ENCODE measurements at places on chromosomes 5 and 9. TPM values are rescaled to one million over a fixed set of nuclear protein-coding genes. Genes with fewer than 3 reads are reported as not detected.

DNA sequence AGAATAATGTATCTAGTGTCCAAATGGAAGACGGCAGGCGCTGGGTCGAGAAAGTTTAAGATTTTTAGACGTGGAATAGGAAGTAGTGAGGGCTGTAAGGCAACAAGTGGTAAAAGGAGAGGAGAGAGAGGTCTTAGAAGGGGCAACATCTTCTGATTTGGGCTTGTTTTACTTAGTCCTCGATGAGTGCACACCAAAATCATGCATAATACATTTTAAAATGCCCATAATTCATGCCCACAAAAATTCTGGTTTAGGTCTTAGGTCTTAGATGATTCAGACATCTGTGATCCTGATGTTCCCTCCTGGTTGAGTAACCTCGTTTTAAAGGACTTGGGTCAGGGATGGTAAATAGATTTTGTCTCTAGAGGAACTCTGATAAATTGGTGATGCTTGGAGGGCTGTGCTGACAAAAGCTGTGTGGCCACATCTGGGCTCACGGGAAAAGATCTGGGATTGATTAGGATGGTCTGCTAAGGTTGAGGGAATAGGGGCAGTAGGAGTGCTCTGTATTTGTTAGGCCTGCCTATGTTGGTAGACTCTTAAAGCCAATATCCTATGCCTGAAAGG lies 476.3 kb downstream of the CCDC171 start:
- no peak overlapping the region for H3K4me3 ChIP-seq
- no peaks in the 10 kb centered on the region for H3K36me3 ChIP-seq
- H3K4me1 ChIP-seq: peaks cover 3% of the 10 kb centered on the region
- no peak overlapping the region for H3K27ac ChIP-seq

DNA sequence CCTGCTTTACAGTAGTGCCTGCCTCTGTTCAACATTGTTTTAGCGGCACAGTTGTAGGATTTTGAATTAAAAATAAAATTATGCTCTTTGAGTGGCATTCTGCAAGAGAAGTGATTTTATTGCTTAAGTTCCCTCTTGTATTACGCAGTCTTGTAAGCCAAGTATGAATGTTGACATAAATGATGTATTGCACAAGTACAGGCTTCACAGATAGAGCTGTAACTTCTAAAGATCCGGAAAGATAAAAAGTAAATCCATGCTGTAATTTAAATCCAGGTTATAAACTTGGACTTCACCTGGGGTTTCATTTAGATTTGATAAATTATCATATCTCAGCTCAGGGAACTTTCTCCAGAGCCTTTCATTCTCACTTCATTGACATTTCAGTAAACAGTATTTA lies 1114.7 kb downstream of the PTPRD start:
- H3K4me1 ChIP-seq: no peaks in the 10 kb centered on the region
- no peaks in the 10 kb centered on the region for H3K27me3 ChIP-seq
- no peak overlapping the region for H3K27ac ChIP-seq
- no peak for DNase-seq
- H3K4me3 ChIP-seq: no peak overlapping the region

Gene PITX1
- total RNA-seq: 2.7 TPM

DNA sequence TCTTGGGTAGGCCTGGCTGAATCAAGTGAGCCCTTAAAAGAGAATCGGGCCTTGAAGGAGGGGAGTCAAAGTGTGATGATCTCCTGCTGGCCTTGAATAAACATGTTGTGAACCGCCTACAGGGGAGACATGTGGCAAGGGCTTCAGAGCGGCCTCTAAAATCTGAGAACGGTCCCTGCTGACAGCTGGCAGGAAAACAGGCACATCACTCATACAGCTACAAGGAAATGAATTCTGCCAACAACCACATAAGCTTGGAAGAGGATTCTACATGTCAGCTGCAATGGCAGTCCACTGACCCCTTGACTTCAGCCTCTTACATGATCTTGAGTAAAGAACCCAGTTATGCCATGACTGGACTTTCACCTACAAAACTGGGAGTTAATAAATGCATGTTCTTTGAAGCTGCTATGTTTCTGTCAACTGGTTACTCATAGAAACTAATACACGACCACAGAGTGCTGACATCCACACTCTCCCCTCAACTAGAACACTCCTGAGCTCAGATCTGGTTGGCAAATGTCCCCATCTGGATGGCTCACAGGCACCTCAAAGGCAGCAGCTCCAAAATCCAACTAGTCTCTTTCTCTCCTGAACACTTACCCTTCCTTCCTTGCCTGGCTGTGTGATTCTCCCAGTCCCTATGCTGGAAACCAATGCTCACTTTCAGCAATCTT lies 333.1 kb downstream of the ASTN2 start:
- H3K4me1 ChIP-seq: no peaks in the 10 kb centered on the region
- DNase-seq: no peak
- H3K4me3 ChIP-seq: no peak overlapping the region
- H3K27ac ChIP-seq: no peak overlapping the region
- no peaks in the 10 kb centered on the region for H3K27me3 ChIP-seq

DNA sequence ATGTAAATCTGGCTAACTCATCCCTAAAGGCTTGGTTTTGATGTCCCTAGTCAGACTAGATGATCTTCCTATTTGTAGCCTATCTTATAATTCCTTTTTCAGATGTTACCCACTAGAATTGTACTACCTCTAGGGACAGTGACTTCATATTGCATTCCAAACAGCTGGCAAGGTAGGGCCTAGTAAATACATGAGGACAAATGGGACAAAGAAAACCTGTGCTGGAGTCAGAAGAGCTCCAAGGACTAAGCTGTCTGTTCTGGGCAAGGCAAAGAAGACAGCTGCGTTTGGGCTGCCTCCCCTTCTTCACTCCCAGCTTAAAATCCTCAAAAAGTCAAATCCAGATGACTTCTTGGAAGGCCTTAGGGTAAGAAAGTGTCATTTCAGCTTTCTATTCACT lies 10.0 kb downstream of the DMXL1 start:
- H3K4me3 ChIP-seq: no peak overlapping the region
- no peak overlapping the region for H3K27ac ChIP-seq
- H3K36me3 ChIP-seq: no peaks in the 10 kb centered on the region
- DNase-seq: no peak
- H3K27me3 ChIP-seq: no peaks in the 10 kb centered on the region
- H3K4me1 ChIP-seq: peaks cover 5% of the 10 kb centered on the region

DNA sequence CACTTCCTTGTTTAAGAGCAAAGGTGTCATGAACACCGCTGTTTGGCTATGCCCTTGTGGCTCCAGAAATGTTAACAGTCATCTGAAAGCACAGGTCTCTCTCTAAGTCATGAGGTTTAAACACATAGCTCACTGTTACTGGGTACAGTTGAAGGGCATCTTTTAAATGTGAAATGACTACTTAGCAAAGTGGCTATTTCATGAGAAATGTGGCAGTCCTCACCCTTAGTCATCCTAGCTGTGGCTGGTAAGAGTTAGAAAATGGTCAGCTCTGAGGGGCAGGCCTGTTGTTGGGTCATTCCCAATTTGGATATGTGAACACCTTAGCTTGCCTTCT lies 24.2 kb upstream of the TMEM171 start:
- H3K4me1 ChIP-seq: no peaks in the 10 kb centered on the region
- no peaks in the 10 kb centered on the region for H3K27me3 ChIP-seq
- H3K4me3 ChIP-seq: no peak overlapping the region

DNA sequence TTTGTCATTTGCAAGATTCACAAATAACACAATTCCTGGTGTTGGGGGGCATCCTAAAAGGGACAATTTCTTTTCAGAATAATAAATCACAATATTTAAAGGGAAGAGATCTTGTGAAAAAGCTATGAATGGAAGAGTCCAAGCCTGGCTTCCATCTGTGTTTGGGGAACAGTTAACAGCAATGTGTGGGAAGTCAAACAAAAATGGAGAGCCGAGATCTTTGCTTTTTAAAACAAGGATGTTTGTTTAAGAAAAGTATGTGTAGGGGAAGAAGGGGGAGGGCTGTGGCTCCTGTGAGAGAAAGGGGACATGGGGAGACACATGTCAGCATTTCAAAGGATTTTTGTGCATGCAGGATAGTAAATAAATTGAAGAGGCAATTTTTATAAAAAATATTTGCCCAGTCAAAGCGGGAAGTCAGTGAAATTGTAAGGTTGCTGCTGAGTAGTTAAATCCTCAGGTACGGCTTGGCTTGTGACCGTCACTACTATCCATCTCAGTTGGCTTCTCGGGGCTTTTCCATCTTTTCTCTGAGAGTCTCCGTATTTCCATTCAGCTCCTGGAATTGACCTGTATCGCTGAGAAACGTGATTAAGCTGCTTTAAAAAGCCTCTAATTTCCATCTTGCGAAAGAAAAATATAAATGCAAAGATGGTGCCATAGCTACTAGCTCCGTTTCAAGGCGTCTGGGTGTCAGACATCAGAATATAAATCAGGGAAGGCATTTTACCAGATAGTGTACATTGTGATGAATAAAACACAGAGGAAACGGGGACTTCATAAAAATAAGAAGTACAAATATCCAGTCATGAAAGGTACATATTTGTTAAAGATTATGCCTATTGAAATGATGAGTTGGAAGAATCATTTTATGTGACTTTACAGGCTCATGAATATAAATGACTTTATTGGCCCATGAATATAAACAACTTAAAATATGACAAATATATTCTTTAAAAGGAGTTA lies 52.9 kb upstream of the VCAN start:
- no peak overlapping the region for H3K4me3 ChIP-seq
- H3K36me3 ChIP-seq: no peaks in the 10 kb centered on the region
- H3K27ac ChIP-seq: no peak overlapping the region
- no peaks in the 10 kb centered on the region for H3K27me3 ChIP-seq

- DNase-seq: no peak
- no peak overlapping the region for H3K27ac ChIP-seq
- H3K36me3 ChIP-seq: no peaks in the 10 kb centered on the region
- no peaks in the 10 kb centered on the region for H3K27me3 ChIP-seq
- H3K4me1 ChIP-seq: no peaks in the 10 kb centered on the region
- no peak overlapping the region for H3K4me3 ChIP-seq
These were observed 28.0 kb upstream of the DAP start for GRCh38 chr5:10789021-10789420.

DNA sequence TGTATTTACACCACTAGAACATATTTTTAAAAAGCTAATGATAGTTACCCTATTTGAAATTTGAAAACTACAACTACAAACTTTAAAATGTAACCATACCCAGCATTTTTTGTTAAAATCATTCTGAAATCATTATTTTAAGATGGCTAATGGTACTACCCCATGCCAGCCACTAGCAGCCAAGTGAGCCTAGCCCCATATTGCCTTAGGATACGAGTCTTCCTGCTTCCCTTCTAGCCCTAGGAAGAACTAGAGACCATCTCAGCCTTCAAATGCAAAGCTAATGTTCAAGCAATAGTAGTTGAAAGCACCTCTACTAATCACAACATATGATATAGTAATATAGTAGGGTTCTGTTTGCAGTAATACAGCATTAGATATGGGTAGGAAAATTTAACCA lies 24.0 kb upstream of the VCAN start:
- H3K36me3 ChIP-seq: no peaks in the 10 kb centered on the region
- H3K27ac ChIP-seq: no peak overlapping the region
- H3K4me3 ChIP-seq: no peak overlapping the region
- no peaks in the 10 kb centered on the region for H3K27me3 ChIP-seq
- H3K4me1 ChIP-seq: no peaks in the 10 kb centered on the region

DNA sequence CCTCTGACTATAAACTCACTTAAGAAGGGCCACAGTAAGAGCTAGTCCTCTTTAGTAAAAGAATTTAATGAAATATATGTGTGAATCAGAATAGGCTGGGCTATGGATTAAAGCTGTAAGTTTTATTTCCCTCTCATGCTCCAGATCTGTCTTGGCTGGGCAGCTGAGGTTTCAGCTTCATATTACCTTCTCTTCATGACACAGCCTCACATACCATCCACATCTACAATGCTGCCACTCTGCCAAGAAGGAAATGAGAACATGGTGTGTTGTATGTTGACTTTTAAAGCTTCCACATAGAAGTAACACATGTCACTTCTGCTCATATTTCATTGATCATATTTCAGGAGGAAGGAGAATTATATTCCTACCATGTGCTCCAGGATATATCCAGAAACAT lies 776.0 kb upstream of the ACO1 start:
- no peak for DNase-seq
- no peak overlapping the region for H3K27ac ChIP-seq

GRCh38 chr9:61670616-61671015 lies 480.8 kb downstream of the SPATA31A7 start:
- H3K36me3 ChIP-seq: no peaks in the 10 kb centered on the region
- no peaks in the 10 kb centered on the region for H3K4me1 ChIP-seq
- H3K27ac ChIP-seq: no peak overlapping the region
- no peaks in the 10 kb centered on the region for H3K27me3 ChIP-seq
- H3K4me3 ChIP-seq: no peak overlapping the region

Gene CCL19
- not detected for total RNA-seq

Gene ZNG1C
- 32.6 TPM for total RNA-seq

Gene TMOD1
- total RNA-seq: 6.1 TPM

DNA sequence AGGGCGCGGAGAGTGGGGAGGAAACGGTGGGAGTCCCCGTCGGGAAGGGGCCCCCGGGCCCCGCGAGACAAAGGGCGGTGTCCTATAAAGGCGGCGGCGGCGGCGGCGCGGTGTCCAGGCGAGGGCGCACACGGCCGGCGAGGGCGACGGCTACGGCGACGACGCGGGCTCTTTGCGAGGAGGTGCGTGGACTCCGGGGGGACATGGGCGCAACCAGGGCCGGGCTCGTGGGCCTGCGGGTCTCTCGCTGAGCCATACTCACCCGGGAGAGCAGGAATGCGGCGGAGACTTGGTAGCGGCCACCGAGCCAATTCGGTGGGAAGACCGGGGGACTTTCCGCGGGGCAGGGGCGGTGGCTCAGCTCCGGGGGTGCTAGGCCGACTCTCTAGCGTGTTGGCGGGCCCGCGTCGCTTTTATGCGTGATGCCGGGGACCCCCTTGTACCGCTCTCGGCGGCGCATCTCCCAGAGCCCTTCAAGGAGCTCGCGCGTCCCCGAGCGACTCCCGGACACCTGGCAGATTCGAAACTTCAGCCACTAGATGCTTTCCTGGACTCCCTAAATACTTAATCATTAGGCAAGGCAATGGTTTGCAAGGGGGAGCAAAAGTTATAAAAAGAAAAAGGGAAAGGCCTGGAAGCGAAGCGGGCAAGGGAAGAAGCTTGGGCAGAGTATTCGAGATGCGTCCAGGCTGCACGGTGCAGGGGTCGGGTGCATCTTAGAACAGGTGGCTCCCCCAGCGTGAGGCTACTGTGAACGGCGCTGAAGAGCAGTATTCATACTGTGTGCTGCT lies 5.9 kb upstream of the TAL2 start:
- DNase-seq: peak; percentile 71
- H3K36me3 ChIP-seq: no peaks in the 10 kb centered on the region
- no peak overlapping the region for H3K27ac ChIP-seq

DNA sequence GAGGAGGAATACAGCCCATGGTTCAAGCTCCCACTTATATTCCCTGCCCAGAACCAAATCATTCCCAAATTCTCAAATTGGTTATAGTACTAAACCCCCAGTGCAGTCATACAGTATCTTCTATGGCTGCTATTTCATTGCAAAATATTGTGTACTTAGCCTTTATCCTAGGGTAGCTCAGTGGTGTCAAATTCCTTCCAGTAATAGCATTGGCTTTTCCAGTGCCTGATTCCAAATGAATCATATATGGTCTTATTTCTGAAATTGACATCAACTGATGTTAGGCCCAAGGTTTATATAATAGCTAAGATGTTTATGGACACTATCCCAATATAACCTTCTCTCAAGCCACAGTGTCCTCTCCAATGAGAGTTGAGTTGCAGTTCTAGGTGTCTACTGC lies 256.7 kb downstream of the NDUFS4 start:
- no peaks in the 10 kb centered on the region for H3K36me3 ChIP-seq
- H3K4me3 ChIP-seq: no peak overlapping the region
- no peaks in the 10 kb centered on the region for H3K27me3 ChIP-seq
- H3K4me1 ChIP-seq: no peaks in the 10 kb centered on the region

GRCh38 chr5:80810425-80810824 lies 149.7 kb upstream of the RASGRF2 start:
- no peak overlapping the region for H3K4me3 ChIP-seq
- no peak for DNase-seq
- H3K36me3 ChIP-seq: peaks cover 18% of the 10 kb centered on the region
- no peaks in the 10 kb centered on the region for H3K4me1 ChIP-seq
- H3K27me3 ChIP-seq: no peaks in the 10 kb centered on the region

Gene ZFP62
- 47.6 TPM for total RNA-seq
